ENCODE measurements at places on chromosomes 2 and 18.

GRCh38 chr2:242085941-242086621 is 216.6 kb downstream of the RTP5 start:
- DNase-seq, result peak; percentile 47

GRCh38 chr2:181770150-181770549 is 89.8 kb upstream of the NEUROD1 start:
- no peak for DNase-seq

DNA sequence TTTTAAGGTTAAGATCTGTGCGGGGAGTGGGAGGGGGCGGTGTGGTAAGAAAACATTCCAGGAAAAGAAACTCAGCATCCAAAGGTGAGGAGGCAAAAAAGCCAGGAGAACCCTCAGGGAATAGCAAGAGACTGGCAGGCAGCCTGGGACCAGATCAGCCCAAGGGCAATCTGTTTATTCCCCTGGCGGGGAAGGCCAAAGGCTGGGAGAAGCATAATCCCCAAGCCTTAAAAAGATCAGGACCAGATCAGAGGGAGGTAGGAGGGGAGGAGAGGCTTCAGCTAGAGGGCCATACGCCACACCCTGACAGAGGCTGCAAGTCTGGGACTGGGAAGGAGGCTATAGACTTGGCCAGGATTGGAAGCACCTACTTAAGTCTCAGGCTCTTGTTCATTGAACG is 163.0 kb upstream of the PXDN start:
- no peak for DNase-seq

DNA sequence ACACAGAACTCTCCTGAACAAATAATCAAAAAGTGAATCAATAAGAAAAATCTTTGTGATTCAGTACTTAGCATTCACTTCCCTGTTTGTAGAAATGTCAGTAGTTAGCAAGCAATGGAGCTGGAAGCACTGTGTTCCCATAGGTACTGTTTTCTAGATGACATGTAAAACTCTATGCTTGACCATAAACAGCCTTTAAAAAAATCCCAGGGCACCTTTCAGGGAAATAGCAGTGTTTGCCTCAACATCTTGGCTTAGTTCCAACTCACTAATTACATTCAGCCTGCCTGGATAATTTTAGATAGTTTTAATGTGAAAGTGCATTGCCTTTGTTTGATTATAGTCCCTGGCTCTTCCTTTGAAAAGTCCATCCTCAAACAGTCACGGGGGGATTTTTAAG is 721.8 kb downstream of the ERBB4 start:
- DNase-seq, result no peak

DNA sequence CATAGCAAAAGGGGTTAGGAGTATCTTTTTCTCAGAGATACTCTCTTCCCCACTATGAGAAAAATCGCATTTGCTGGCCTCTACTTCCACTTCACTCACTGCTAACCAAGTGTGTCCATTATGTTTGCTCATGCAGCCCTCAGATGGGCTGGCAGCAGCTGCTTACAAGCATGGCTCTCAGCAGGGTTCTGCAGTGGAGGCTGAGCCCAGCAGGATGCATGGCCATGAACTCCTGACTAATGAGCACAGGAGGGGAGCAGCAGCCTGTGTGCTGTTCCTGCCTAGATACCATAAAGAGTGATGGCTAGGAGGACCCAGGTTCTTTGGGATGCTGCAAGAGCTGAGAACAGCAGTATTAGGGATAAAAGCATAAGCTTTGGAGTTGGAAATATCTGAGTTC is 316.9 kb upstream of the THSD7B start:
- no peak for DNase-seq

All from stimulated activated naive CD8-positive, alpha-beta T cell treated with anti-CD3 and anti-CD28 coated beads, Interleukin-15, Interleukin-2, amounts not matched to agents 100 U/mL and 50 U/mL, for 24 hours (primary cell).